ENCODE measurements at places on chromosomes 3 and 15.
A peak's percentile ranks its signal among the peaks of the same experiment; 100 is the strongest.

DNA sequence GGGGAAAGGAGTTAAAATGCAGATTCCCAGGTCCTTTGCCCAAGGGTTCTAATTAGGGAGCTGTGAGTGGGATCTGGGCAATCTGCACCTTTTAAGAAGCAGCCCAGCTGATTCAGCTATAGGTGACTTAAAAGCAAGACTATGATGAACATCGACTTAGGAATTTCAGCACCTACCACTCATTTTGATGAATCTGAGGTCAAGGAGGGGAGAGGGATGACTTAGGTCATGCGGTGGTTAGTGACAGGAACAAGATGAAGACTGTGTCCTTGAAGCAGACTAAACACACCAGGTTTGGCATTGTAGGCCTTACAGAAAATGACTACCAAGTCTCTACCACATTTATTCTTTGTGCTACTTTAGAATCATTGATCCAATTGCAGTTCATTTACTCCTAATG, 196.3 kb downstream of the DTWD1 start:
- no peaks in the 10 kb centered on the region for H3K4me1 ChIP-seq
- no peaks in the 10 kb centered on the region for H3K36me3 ChIP-seq
- no peak overlapping the region for H3K4me3 ChIP-seq

DNA sequence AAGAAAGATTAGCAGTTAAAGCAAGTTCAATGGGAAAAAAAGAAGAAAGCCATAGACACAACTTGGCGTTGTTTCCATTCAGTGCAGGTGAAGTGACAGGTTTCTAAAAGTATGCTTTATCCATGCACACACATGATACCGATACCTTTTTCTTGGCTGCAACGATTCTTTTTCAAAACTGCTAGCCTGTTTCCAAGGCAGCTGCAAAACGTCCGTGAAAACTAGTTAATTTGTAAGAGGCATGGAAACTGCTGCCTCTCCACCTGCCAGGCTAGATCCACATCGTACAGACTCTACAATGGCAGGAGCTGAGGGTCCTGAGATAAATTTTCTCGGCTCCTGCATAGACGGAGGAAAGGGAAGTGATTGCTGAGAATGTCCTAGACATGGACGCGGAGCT, 128.9 kb upstream of the ICE2 start:
- no peaks in the 10 kb centered on the region for H3K27me3 ChIP-seq
- H3K4me1 ChIP-seq, result peaks cover 7% of the 10 kb centered on the region
- H3K4me3 ChIP-seq, result no peak overlapping the region
- no peaks in the 10 kb centered on the region for H3K36me3 ChIP-seq

DNA sequence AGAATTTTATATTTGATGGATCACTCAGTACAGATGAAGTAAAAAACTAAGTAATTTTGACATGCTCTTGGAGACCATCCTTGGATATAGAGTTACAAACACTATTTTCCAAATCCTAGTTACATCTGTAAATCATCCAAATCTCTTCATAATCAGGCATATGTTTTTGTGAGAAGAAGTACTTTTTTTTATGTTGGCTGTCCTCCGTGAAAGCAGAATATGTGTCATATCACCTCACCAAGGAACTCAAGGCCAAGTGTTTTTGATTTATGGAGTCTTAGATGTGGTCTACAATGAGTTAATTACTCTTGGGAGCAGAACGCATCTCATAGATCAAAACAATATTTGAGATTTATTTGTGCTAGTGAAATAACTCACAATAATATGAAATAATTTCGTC, 416.5 kb upstream of the TGFBR2 start:
- peaks cover 7% of the 10 kb centered on the region for H3K4me1 ChIP-seq
- H3K4me3 ChIP-seq, result no peak overlapping the region
- H3K27ac ChIP-seq, result no peak overlapping the region
- DNase-seq, result no peak
- H3K36me3 ChIP-seq, result no peaks in the 10 kb centered on the region

DNA sequence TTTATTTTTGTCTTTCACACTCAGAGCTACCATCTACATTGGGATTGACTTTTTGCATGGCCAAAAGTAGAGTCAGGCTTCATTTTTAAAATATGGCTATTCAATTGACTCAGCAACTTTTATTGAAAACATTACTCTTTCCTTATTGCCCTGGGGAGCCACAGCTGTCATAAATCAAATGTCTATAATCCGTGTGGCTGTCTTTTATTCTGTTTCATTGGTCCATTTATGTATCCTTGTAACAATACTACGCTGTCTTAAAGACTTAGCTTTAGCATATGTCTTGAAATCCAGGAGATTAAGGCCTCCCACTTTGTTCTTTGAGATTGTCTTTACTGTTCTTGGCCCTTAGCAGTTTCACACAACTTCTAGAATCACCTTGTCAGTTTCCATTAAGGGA, 55.2 kb downstream of the CEMIP start:
- H3K27me3 ChIP-seq, result no peaks in the 10 kb centered on the region
- H3K4me1 ChIP-seq, result peaks cover 71% of the 10 kb centered on the region
- no peak overlapping the region for H3K27ac ChIP-seq
- H3K4me3 ChIP-seq, result no peak overlapping the region
- DNase-seq, result no peak

- no peaks in the 10 kb centered on the region for H3K4me1 ChIP-seq
- no peak for DNase-seq
- no peaks in the 10 kb centered on the region for H3K27me3 ChIP-seq
Observed at GRCh38 chr15:25464784-25465183, 26.0 kb upstream of the UBE3A start.

GRCh38 chr3:49775538-49775937, 10.8 kb downstream of the IP6K1 start:
- DNase-seq, result no peak
- no peak overlapping the region for H3K4me3 ChIP-seq
- no peaks in the 10 kb centered on the region for H3K4me1 ChIP-seq

- no peak for DNase-seq
- no peak overlapping the region for H3K27ac ChIP-seq
- no peaks in the 10 kb centered on the region for H3K36me3 ChIP-seq
- H3K4me1 ChIP-seq, result peaks cover 2% of the 10 kb centered on the region
- H3K4me3 ChIP-seq, result no peak overlapping the region
- no peaks in the 10 kb centered on the region for H3K27me3 ChIP-seq
Observed at GRCh38 chr15:66156310-66156975, 97.1 kb downstream of the MEGF11 start.

DNA sequence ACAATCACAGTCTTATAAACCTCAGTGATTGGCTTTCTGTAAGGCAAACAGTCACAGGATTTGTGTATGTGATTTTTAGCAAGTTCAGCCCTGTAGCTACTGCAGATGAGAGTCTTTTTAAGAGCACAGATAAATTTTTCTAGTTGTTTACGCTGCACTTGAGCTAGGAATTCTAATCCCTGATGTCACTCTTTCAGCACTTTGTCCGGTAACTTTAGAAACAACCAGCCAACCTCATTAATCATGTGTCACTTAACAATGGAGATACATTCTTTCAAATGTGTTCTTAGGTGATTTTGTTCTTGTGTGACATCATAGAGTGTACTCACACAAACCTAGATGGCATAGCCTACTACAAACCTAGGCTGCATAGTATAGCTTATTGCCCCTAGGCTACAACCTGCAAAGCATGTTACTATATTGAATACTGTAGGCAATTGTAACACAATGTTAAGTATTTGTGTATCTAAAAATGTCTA, 36.8 kb upstream of the GOLGA6L2 start:
- no peak overlapping the region for H3K27ac ChIP-seq
- no peak overlapping the region for H3K4me3 ChIP-seq
- peaks cover 11% of the 10 kb centered on the region for H3K36me3 ChIP-seq
- H3K4me1 ChIP-seq, result no peaks in the 10 kb centered on the region

DNA sequence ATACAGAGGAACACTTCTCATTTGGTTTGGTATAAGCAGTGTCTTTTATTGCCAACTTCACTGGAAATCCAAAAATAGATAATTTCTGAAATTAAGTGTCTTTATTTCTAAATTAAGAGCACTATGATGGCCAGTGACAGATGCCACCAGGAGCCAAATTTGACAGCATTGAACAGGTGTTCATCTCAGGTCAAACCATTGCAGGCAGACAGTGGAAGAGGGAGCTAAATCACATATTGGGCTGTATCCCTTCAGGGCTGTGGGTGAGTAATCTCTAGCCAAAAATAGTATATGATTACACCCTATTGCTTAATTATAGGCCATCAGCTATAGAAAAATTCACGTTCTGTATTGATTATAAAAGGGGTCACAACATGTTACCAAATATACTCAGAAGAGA, 457.7 kb downstream of the NAALADL2 start:
- no peaks in the 10 kb centered on the region for H3K36me3 ChIP-seq
- H3K4me3 ChIP-seq, result no peak overlapping the region
- H3K4me1 ChIP-seq, result no peaks in the 10 kb centered on the region
- no peak overlapping the region for H3K27ac ChIP-seq

DNA sequence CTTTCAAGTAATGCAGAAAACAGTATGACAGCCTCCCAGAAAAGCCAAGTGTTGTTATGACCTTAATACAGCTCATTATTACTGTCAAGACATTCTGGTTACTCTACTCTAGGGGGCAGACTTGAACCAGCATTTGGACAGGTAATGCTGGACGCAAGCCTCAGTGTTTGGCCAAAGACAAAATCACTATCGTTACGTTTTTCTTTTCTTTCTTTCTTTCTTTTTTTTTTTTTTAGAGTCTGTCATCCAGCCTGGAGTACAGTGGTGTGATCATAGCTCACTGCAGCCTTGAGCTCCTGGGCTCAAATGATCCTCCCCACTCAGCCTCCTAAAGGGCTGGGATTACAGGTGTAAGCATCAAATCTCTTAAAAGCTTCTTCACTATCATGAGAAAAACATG, 29.4 kb upstream of the TMEM45A start:
- no peak overlapping the region for H3K4me3 ChIP-seq
- peaks cover 7% of the 10 kb centered on the region for H3K4me1 ChIP-seq
- no peak overlapping the region for H3K27ac ChIP-seq
- H3K36me3 ChIP-seq, result peaks cover 34% of the 10 kb centered on the region

- DNase-seq, result no peak
- no peak overlapping the region for H3K27ac ChIP-seq
- no peaks in the 10 kb centered on the region for H3K36me3 ChIP-seq
- H3K4me1 ChIP-seq, result peaks cover 7% of the 10 kb centered on the region
Observed at GRCh38 chr15:46442184-46442583, 807.4 kb downstream of the SQOR start.

GRCh38 chr15:67836134-67836455, 3.8 kb downstream of the RNU6-1 start:
- peaks cover 90% of the 10 kb centered on the region for H3K27me3 ChIP-seq
- DNase-seq, result peak; percentile 47
- H3K4me1 ChIP-seq, result peaks cover 44% of the 10 kb centered on the region

GRCh38 chr3:98519351-98519750, 3.4 kb downstream of the CLDND1 start:
- H3K36me3 ChIP-seq, result peaks cover 46% of the 10 kb centered on the region
- DNase-seq, result no peak
- no peaks in the 10 kb centered on the region for H3K27me3 ChIP-seq
- peak overlapping the region; percentile 24 for H3K27ac ChIP-seq
- H3K4me1 ChIP-seq, result peaks cover 46% of the 10 kb centered on the region

- peaks cover 4% of the 10 kb centered on the region for H3K36me3 ChIP-seq
- no peak overlapping the region for H3K4me3 ChIP-seq
- H3K27ac ChIP-seq, result no peak overlapping the region
- H3K27me3 ChIP-seq, result no peaks in the 10 kb centered on the region
- no peaks in the 10 kb centered on the region for H3K4me1 ChIP-seq
Observed at GRCh38 chr3:17158941-17159682, 274.4 kb downstream of the PLCL2 start.

- H3K36me3 ChIP-seq, result no peaks in the 10 kb centered on the region
- peaks cover 5% of the 10 kb centered on the region for H3K4me1 ChIP-seq
- H3K27ac ChIP-seq, result no peak overlapping the region
- no peak overlapping the region for H3K4me3 ChIP-seq
- no peak for DNase-seq
Observed at GRCh38 chr15:58452775-58453174, 21.0 kb downstream of the LIPC start.

DNA sequence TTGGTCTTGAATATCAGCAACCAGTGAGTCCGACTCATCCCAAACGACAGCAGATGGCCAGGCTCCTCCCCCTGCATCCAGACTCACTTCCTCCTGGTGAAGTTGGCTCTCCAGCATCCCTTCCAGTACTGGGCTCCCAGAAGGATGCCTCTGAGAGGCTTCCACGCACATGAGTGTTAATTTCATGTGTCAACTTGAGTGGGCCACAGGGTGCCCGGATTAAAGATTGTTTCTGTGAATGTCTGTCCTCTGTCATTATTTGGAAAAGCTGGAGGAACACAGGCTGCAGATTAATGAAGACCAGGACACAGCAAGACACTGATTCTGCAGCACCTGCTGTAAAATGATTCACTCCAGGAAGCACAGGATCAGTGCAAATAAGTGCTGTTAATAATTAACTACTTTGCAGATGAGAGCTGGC, 99.8 kb downstream of the ATP10A start:
- no peaks in the 10 kb centered on the region for H3K36me3 ChIP-seq
- no peak overlapping the region for H3K27ac ChIP-seq
- H3K4me1 ChIP-seq, result peaks cover 9% of the 10 kb centered on the region
- no peak for DNase-seq

- peaks cover 24% of the 10 kb centered on the region for H3K27me3 ChIP-seq
- DNase-seq, result peak; percentile 84
Observed at GRCh38 chr15:65377976-65378366, at the start of gene IGDCC3. Gene IGDCC3, minus strand, starts transcription at chr15:65378002. Its CDS starts 214 bp downstream, at chr15:65377788.

DNA sequence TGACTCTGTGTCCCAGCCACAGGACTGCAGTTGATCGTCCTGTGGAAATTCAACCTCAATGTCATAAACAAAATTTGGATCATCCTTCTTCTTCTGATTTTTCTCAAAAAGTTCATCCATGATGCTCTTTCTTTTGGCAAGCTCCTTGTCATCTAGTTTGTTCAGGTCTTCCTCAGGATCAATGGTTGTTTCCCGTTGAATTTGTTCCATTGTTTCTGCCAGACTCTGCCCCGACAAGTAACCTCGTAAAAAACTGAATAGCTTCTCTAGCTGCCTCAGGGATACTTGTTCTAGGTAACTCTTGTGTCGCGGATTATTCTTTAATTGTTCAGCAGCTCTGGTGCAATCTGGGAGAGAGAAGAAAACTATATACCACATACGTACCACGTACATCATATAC, 4.5 kb downstream of the CEP19 start:
- no peak for DNase-seq
- H3K27ac ChIP-seq, result no peak overlapping the region
- H3K27me3 ChIP-seq, result peaks cover 18% of the 10 kb centered on the region
- H3K4me3 ChIP-seq, result no peak overlapping the region
- H3K4me1 ChIP-seq, result peaks cover 5% of the 10 kb centered on the region
- no peaks in the 10 kb centered on the region for H3K36me3 ChIP-seq

GRCh38 chr3:36688815-36689214, 75.5 kb downstream of the DCLK3 start:
- no peak overlapping the region for H3K4me3 ChIP-seq
- H3K36me3 ChIP-seq, result peaks cover 4% of the 10 kb centered on the region
- DNase-seq, result no peak
- H3K4me1 ChIP-seq, result peaks cover 6% of the 10 kb centered on the region
- H3K27me3 ChIP-seq, result no peaks in the 10 kb centered on the region

GRCh38 chr3:106842151-106842550, 535.1 kb upstream of the CCDC54 start:
- H3K36me3 ChIP-seq, result peaks cover 19% of the 10 kb centered on the region
- H3K4me1 ChIP-seq, result peaks cover 28% of the 10 kb centered on the region
- 0 out of 2 replicates have a peak, but pooled peaks cover 2% of the 10 kb centered on the region for H3K27me3 ChIP-seq
- no peak overlapping the region for H3K27ac ChIP-seq

GRCh38 chr15:51266656-51267050, 71.7 kb downstream of the CYP19A1 start:
- no peaks in the 10 kb centered on the region for H3K36me3 ChIP-seq
- peaks cover 9% of the 10 kb centered on the region for H3K4me1 ChIP-seq
- peaks cover 4% of the 10 kb centered on the region for H3K27me3 ChIP-seq
- peak overlapping the region; percentile 69 for H3K4me3 ChIP-seq
- no peak overlapping the region for H3K27ac ChIP-seq

- H3K4me3 ChIP-seq, result no peak overlapping the region
- H3K36me3 ChIP-seq, result peaks cover 21% of the 10 kb centered on the region
- DNase-seq, result no peak
- no peaks in the 10 kb centered on the region for H3K4me1 ChIP-seq
- no peak overlapping the region for H3K27ac ChIP-seq
Observed at GRCh38 chr15:61943992-61944391, 116.3 kb downstream of the VPS13C start.
